ENCODE measurements at places on chromosomes 12 and 14. TPM values are rescaled to one million over a fixed set of nuclear protein-coding genes. Genes with fewer than 3 reads are reported as not detected.

MIP gene
- not detected for total RNA-seq

CLECL1 gene
- 0.40 TPM for total RNA-seq

IL22 gene
- not detected for total RNA-seq

DEGS2 gene
- total RNA-seq = 54.3 TPM

SAMD15 gene
- not detected for total RNA-seq

ANKS1B gene
- total RNA-seq = 1.7 TPM

TOMM20L gene
- not detected for total RNA-seq

KRT6C gene
- total RNA-seq = not detected

RNASE8 gene
- not detected for total RNA-seq

- no peak overlapping the region for H3K27ac ChIP-seq
- H3K27me3 ChIP-seq = no peaks in the 10 kb centered on the region
- H3K4me3 ChIP-seq = no peak overlapping the region
- H3K36me3 ChIP-seq = no peaks in the 10 kb centered on the region
- no peak for DNase-seq
- H3K4me1 ChIP-seq = no peaks in the 10 kb centered on the region
These were observed 7.0 kb downstream of the TMEM179 start for GRCh38 chr14:104597576-104597975.

DNA sequence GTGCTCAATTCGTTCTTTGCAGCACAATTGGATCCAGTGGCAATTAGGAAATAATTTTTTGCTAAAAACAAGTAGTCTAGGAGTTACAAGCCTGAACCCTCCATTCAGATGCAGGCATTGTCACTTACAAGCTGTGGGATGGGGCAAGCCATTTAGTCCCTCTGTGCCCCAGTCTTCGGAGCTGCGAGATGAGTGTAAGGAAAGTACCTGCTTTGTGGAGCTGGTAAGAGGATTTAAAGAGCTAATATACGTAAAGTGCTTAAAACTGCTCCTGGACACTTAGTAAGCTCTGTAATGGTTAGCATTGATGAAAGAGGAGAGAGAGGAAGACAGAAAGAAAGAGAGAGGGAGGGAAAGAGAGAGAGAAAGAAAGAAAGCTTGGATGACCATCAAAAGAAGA, 112.5 kb downstream of the LGMN start:
- H3K27ac ChIP-seq = no peak overlapping the region
- H3K4me1 ChIP-seq = no peaks in the 10 kb centered on the region
- no peaks in the 10 kb centered on the region for H3K27me3 ChIP-seq
- DNase-seq = no peak
- no peak overlapping the region for H3K4me3 ChIP-seq
- H3K36me3 ChIP-seq = no peaks in the 10 kb centered on the region

- no peaks in the 10 kb centered on the region for H3K36me3 ChIP-seq
- H3K27ac ChIP-seq = peak overlapping the region; percentile 7
- peak; percentile 55 for DNase-seq
- no peaks in the 10 kb centered on the region for H3K4me1 ChIP-seq
- H3K27me3 ChIP-seq = no peaks in the 10 kb centered on the region
These were observed 35.9 kb upstream of the FOS start for GRCh38 chr14:75242546-75243273.

- DNase-seq = no peak
- no peaks in the 10 kb centered on the region for H3K4me1 ChIP-seq
- no peaks in the 10 kb centered on the region for H3K36me3 ChIP-seq
- H3K27ac ChIP-seq = no peak overlapping the region
These were observed 18.3 kb upstream of the OXA1L start for GRCh38 chr14:22748206-22748605.

DNA sequence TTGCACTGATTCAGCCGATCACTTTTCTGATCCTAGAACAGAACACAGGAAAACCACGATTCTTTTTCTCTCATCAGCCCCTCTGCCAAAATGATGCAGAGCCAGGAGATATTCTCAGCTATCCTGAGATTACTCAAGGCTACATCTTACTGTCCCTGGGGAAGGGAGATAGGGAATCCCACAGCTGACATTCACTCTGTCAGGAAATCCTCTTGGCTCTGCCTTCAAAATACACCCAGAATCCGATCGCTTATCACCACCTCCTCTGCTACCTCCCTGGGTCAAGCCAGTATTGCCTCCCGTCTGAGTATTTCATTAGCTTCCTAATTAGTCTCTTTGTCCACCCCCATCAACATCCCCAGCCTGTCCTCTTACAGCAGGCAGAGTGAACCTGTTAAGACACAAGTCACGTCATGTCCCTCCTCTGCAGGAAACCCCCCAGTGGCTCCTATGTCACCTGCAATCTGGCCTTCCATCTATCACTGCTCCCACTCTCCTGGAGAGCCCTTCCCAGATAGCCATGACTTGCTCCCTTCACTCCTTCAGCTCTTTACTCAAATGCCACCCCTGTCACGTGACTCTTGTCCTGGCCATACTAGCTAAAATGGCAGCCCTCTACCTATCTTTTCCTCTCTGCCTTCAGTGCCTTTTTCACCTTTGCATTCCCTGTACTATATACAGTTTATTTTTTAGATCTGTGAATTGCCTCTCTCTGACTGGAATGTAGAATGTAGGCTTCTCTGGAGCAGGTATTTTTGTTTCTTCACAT, 70.3 kb downstream of the GALNT4 start:
- H3K4me1 ChIP-seq = no peaks in the 10 kb centered on the region
- no peaks in the 10 kb centered on the region for H3K36me3 ChIP-seq
- no peak for DNase-seq
- no peak overlapping the region for H3K27ac ChIP-seq
- no peaks in the 10 kb centered on the region for H3K27me3 ChIP-seq
- H3K4me3 ChIP-seq = no peak overlapping the region

DNA sequence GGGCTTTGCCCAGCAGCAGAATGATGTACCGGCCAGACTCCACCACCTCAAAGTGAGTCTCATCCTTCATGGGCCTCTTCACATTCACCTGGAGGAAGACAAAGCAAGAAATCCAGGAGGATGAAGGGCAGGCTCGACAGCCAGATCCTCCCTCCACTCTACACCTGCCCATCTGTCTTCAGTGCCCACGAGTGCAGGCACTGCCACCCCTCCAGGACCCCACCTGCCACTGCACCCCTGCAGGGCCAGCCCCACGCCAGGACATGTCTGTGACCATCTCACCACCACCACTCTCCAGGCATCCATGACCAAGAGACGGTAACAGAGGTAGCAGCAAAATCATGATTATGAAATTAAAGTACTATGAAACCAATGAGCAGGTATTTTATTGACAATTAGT, 84.3 kb upstream of the ANO2 start:
- H3K4me3 ChIP-seq = no peak overlapping the region
- H3K4me1 ChIP-seq = no peaks in the 10 kb centered on the region
- H3K27ac ChIP-seq = no peak overlapping the region
- H3K27me3 ChIP-seq = no peaks in the 10 kb centered on the region
- H3K36me3 ChIP-seq = no peaks in the 10 kb centered on the region
- no peak for DNase-seq

GRCh38 chr14:26741711-26742212, 143.9 kb upstream of the NOVA1 start:
- H3K36me3 ChIP-seq = no peaks in the 10 kb centered on the region
- no peak for DNase-seq
- H3K4me1 ChIP-seq = no peaks in the 10 kb centered on the region
- no peak overlapping the region for H3K4me3 ChIP-seq

GRCh38 chr12:86735072-86735471, 478.9 kb upstream of the MGAT4C start:
- H3K4me3 ChIP-seq = no peak overlapping the region
- no peak for DNase-seq
- H3K36me3 ChIP-seq = no peaks in the 10 kb centered on the region
- no peak overlapping the region for H3K27ac ChIP-seq
- no peaks in the 10 kb centered on the region for H3K27me3 ChIP-seq

- no peak overlapping the region for H3K4me3 ChIP-seq
- H3K27ac ChIP-seq = peak overlapping the region; percentile 85
- H3K4me1 ChIP-seq = peaks cover 51% of the 10 kb centered on the region
- H3K27me3 ChIP-seq = no peaks in the 10 kb centered on the region
- peaks cover 20% of the 10 kb centered on the region for H3K36me3 ChIP-seq
These were observed 15.5 kb downstream of the PRKAB1 start for GRCh38 chr12:119683413-119683812.

DNA sequence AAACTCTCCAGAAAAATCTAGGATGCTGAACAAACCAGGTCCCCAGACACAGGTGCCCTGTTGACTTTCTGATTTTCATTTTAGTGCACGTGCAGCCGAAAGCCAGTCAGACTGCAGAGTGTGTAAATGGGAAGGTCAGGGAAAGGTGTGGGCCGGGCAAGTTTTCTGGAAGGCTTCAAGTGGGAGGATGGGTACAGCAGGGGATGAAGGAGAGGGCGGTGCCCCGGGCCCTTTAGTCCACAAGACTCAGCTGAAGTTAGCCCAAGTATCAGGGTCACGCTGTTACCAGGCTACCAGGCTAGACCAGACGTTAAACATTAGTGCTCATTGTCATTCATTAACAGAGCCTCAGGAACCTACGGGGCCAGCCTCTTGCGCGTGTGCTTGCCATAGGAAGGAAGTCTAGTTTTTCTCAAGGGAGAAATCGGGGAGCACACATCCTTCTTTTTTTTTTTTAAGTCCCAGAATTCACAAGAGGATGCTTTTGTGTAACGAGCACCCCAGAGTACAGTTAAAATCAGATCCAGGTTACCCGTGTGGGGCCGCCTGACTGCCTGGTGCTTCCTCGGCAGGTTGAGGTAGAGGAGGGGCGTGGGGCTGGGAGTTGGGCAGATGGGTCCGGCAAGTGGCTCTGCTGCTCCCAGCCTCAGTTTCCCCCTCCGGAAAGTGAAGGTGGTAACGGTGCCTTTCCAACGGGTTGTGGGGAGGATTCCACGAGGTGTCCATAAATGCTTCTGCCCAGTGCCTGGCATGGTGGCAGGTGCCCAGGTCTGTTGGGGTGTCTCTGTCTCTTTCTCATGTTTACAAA, 19.1 kb downstream of the BCL7A start:
- no peaks in the 10 kb centered on the region for H3K36me3 ChIP-seq
- no peaks in the 10 kb centered on the region for H3K27me3 ChIP-seq
- peak; percentile 86 for DNase-seq
- peaks cover 4% of the 10 kb centered on the region for H3K4me1 ChIP-seq
- no peak overlapping the region for H3K4me3 ChIP-seq

- H3K4me1 ChIP-seq = no peaks in the 10 kb centered on the region
- H3K4me3 ChIP-seq = no peak overlapping the region
- H3K27me3 ChIP-seq = no peaks in the 10 kb centered on the region
- H3K27ac ChIP-seq = no peak overlapping the region
- H3K36me3 ChIP-seq = no peaks in the 10 kb centered on the region
- DNase-seq = no peak
These were observed 11.6 kb downstream of the RASSF8 start for GRCh38 chr12:25970082-25970481.

DNA sequence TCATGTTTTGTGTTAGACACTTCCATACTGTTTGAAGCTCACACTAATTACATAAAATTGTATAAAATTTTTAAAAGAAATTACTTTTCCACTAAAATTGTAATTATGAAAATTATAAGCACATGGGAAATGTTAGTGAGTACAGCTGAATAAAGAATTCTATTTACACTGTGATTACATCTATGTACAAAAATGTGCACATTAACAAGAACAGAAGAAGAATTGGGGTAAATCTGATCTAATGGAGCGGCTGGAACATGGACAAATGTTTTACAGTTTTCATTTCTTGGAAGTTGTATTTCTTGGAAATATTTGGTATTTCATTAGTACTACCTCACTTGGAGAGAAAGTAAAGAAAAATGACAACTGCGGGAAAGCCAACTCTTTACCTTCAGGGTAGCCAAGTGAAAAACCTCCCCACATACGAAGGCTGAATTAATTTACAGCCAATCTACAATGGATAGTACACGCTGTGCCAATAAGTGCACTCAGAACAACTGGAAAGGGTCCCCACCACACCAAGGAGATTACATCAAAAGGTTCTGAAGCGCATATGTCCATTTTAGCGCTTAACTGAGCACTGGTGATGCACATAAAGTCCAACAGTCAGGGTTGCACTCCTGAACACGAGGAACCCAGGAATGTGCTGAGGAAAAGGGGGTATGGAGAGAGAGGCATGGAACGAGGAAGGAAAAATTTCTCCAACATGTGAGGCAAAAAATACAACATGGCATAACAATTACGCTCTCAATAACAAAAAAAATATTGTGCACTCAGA, 17.5 kb downstream of the MED13L start:
- no peak for DNase-seq
- H3K36me3 ChIP-seq = no peaks in the 10 kb centered on the region
- no peaks in the 10 kb centered on the region for H3K27me3 ChIP-seq
- peaks cover 8% of the 10 kb centered on the region for H3K4me1 ChIP-seq
- no peak overlapping the region for H3K27ac ChIP-seq
